ENCODE measurements at places on chromosomes 11 and 22.

DNA sequence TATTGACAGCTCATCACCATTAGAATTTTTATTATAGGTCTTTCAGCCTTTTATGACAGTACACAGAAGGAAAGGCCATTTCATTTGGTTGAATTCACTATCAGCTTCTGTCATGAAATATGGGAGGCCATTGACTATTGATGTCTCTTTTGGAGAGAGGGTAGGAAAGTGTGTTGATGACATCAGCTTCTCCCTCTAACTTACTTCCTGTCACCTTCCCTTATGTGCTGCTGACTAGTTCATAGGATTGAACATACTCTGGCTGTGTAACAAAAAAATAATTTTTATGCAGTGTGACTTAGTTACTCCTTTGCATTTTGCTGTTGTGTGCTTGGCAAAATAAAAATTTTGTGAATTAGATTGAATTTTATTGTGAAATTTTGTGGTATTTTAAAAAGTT is 769.2 kb downstream of the METTL15 start:
- DNase-seq = no peak

GRCh38 chr22:41862530-41863266 is 29.8 kb downstream of the SREBF2 start:
- peak; percentile 47 for DNase-seq

- DNase-seq = no peak
Observed at GRCh38 chr11:69352715-69353319, 58.9 kb downstream of the MYEOV start.

DNA sequence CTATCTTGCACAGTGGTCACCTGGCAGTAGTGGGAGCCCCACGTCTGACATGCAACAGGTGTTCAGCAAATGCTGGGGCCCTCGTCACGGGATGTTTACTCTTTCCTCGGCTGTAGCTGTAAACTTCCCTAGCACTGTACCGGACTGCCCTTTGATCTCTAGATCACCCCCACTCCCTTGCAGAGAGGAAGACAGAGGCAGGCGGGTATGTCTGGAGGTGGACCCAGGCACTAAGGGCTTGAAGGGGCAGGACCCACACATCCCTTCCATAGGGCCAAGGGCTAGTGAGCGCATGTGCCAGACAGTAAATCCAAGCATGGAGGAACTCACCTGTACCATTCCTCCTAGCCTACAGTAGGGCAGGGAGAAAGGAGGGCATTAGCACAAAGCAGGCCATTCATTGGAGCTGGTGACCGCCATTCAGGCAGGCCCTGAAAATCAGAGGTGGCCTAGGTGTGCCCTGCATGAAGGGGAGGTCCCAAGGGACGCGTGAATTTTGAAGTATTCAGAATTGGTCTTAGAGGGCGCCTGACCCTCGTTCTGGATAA is 1.9 kb upstream of the SMTN start:
- no peak for DNase-seq

DNA sequence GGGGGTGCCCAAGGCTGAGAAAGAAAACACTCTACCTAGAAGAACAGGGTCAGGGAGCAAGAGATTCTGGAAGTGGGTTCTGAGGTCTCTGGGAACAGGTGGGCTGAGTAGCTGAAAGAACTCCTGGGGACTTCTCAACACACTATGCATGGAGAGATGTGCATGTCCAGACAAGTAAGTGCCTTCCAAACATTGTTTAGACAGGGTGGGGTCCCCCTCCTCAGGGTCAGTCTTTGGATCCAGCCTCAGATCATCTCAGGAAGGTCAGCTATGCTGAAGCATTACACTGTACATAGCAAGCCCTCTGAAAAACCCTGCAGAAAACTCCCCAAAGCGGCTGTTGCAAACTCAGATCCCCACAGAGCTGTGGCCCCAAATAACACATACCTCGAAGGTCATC is 53.9 kb upstream of the SCUBE2 start:
- DNase-seq = no peak

- no peak for DNase-seq
Observed at GRCh38 chr11:93939084-93939760, 81.9 kb upstream of the HEPHL1 start.

- no peak for DNase-seq
Observed at GRCh38 chr11:10257478-10257877, 36.5 kb downstream of the SBF2 start.

- DNase-seq = no peak
Observed at GRCh38 chr11:73753938-73754337, 6.9 kb downstream of the RAB6A start.

GRCh38 chr22:47796128-47796908 is 1033.9 kb downstream of the TBC1D22A start:
- no peak for DNase-seq

DNA sequence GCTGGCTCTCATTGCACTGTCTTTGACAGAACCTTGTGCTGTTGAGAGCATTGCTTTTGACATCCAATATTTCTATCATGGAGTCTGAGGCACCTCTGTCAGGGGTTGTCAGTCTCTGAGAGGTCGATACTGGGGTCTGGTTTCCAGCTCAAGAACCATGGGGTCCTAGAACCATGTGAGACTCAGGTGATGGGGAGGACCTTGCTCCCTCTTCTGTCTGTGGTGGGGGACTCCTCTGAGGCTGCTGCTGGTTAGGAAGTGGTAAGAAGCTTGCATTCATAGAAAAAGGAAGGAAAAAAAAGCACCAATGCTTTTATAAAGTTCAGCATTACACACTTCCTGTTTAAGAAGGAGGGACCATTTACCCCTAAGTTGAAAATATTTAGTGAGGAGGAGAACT is 91.8 kb upstream of the CD44 start:
- DNase-seq = no peak

DNA sequence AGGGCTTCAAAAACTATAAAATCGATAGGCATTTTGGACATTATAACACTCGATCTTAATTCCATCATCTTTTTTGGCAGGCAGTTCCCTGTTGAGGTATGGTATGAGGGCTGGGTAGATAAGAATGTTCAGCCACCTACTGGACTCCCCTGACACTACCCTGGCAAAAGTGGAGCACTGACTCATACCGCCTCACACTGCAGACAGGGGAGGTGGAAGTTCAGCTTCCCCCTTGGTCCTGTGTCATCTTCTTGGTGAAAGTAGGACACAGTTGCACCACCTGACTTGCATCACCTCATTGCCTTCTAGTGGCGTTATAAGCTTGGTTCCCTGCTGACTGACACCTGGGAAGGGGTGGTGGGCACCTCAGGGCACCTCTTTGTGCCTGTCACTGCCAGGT is 30.4 kb downstream of the PAAF1 start:
- DNase-seq = no peak

DNA sequence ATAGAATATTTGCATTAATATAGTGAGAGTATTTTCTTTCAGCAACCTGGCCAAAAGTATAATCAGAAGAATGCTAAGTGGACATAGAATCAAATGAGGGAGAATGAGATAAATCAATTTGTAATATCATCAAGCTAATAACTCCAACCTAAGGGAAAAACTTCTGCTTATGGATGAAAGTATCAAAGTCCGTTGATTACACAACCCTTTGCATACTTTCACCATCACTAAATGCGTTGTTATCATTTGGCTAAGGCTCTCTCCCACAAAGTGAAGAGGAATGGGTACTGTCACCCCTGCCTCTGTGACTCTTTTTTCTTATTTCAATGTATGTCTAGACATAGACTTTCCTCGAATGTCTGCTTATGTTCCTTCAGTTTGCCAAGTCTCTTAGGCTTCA is 16.4 kb upstream of the CASP4 start:
- no peak for DNase-seq

- DNase-seq = no peak
Observed at GRCh38 chr11:131885431-131885830, 515.0 kb downstream of the NTM start.

GRCh38 chr11:70547821-70548670 is 149.7 kb downstream of the CTTN start:
- no peak for DNase-seq

GRCh38 chr11:46066335-46066734 is 54.9 kb downstream of the PHF21A start:
- DNase-seq = no peak

- DNase-seq = no peak
Observed at GRCh38 chr11:89125298-89125697, 52.4 kb upstream of the TYR start.

DNA sequence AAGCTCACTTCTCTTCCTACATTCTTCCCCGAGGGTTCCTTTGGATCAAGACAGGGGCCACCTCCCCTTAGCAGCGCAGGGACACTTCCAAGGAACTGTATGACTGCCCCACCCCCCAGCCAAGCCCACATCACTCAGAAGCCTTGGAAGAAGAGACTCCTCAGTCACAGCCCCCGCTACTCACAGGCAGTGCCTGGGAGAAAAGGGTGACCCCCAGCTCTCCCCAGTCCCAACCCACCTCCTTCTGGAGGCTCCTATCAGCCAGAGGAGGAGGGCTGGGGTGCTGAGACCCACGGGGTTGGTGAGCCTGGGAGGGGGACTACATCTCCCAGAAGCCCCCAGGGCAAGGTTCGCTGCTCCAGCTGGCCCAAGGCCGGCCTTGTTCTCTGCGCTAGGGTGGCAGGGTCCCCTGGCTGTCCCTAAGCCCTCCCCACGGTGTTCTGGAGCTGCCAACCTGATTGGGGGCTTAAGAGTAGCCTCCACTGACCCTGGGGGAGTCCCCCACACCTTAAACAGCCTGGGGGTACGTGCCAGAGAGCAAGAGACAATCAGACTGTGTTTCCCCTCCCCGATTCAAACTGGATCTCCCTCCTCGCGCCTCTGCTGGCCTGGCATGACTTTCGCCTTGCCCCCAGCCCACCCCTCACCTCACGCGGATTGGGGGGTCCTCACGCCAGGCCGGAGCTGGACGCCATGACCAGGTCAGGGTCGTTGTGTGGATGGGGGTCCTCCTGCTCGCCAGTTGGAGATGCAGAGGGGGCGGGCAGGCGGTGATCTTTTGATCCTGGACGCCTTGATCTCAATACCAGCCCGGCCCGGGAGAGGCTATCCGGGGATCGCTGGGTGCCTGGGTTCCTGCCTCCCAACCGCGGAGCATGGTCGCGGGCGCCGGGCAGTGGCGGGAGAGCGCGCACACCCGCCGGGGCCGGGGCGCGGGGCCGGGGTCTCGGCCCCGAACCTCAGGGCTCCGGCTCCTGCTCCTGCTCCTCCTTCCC is 838 bp downstream of the BCL9L start:
- no peak for DNase-seq

DNA sequence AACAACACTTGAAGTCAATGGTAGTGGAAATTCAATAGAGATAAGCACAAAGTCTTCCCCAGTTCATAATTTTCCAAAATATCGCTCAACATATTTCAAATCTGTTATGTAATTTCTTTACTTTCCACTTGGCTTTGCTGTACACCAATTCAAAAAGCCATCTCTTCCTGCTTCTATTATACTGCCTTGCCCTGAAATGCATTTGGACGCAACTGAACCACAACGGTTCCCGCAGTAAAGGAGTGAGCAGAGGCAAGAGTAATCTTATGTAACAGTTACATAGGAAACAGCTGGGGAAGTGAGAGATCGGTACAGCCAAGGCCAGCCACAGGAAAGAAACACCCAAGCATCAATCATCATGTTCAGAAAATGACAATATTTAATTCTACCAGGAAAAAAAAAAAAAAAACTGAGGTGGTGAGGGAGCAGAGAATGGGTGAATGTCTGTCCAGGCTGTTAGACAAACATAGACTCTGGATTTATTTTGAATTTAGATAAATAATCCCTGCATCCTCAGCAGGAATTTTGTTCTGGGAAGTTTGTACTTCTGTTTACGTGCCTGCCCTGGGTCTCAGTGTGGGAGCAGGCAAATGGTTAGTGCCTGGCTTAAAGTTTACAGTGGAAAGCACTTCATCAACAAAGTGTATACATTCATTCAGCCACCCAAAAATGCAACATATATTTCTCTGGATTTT is 392.2 kb downstream of the ETS1 start:
- DNase-seq = no peak

- DNase-seq = no peak
Observed at GRCh38 chr22:37044634-37045625, 6.6 kb upstream of the KCTD17 start.

- DNase-seq = no peak
Observed at GRCh38 chr11:12001186-12001585, 7.2 kb downstream of the DKK3 start.
